ENCODE measurements at places on chromosomes 16 and 17.

DNA sequence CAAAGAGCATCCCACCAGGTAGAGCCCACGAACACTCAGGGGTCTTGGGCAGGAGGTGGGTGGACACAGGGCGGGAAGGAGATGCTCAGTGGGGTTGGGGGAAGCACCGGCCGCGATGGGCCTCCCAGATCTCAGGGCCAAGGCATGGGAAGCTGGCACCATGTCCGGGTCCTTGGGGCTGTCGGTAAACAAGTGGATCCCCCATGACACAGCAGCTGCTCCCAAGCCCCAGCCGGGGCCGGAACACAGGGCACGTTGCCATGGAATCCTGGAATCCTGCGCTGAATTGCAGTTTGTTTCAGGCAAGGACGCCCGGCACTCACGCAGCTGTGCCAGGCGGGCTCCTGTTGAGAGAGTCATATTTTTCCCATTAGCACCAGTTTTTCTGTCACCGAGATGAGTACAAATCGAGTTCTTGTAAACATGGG is 23.0 kb upstream of the CHMP6 start:
- peak; percentile 58 for DNase-seq

DNA sequence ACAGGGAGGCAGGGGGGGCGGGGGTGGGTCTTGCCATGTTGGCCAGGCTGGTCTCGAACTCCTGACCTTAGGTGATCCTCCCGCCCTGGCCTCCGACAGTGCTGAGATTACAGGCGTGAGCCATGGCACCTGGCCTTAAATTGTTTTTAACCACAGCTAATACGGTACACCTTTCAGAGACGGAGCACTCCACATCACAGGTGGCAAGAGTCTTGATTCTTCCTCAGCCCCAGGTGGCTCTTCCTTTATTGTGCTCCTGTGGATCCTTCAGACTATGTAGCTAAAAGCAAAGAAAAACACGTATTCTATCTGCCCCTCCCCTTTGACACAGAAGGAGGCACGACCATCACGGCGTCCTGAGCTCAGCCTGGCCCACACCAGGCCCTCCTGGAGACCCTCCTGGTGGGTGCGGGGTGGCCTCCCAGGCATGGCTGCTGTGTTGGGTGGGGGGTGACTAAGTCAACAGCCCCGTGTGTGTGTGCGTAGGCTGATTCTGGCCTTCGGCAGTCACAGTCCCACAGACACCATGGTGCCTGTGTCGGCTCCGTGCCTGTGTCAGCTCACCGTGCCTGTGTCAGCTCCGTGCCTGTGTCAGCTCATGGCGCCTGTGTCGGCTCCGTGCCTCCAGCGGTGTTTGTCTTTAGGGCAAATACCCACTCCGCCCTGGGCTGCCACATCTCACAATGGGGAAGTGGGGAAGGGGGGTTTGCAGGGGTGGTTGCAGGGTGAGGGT is 10.8 kb upstream of the SECTM1 start:
- DNase-seq, result no peak

DNA sequence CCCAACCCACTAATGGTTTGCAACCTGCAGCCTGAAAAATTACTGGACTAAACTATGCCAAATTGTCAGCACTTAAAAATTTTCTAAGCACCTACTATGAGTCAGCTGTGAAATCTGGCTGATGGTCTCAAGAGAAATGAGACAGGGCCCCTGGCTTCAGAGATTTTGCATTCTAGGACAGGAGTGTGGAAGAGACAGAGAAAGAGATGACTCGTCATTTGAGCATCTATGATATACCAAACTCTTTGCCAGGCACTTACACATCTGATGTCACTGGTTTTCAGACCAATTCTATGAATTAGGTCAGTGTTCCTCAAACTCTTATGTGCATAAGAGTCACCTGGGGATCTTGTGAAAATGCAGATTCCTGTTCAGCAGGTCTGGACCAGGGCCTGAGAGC is 44.4 kb downstream of the CLEC19A start:
- peak; percentile 50 for DNase-seq

GRCh38 chr16:19389246-19389645 is 28.4 kb upstream of the TMC5 start:
- DNase-seq, result no peak

DNA sequence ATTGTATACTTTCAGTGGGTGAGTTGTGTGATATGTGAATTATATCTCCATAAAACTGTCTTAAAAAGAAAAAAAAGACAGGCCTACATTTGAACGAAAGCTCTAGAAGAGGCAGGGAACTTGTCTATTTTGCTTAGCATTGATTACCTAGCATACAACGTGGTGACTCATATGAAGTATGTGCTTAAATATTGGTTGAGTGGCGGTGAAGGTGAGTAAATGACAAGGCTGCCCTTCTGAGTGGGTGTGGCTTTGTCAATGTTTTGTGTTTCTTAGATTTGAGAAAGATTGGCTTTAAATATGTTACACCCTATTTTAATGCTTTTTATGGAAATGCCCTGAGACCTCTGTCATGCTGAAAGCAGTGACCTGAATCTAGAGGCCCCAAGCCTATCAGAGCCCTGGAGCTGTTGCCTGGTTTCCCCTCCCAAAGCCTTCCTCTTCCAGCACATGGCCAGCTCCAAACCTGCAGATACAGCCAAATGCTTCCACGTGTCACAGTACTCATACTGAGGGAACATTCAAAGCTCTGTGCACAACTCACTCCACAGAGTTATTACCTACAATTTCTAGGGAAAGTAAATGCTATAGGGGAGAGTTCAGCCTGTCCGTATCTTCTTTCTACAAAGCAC is 260.0 kb downstream of the PHKB start:
- DNase-seq, result no peak

GRCh38 chr17:82907797-82908542 is 68.1 kb upstream of the ZNF750 start:
- no peak for DNase-seq

- no peak for DNase-seq
Observed at GRCh38 chr16:15457958-15458357, 23.6 kb downstream of the BMERB1 start.

DNA sequence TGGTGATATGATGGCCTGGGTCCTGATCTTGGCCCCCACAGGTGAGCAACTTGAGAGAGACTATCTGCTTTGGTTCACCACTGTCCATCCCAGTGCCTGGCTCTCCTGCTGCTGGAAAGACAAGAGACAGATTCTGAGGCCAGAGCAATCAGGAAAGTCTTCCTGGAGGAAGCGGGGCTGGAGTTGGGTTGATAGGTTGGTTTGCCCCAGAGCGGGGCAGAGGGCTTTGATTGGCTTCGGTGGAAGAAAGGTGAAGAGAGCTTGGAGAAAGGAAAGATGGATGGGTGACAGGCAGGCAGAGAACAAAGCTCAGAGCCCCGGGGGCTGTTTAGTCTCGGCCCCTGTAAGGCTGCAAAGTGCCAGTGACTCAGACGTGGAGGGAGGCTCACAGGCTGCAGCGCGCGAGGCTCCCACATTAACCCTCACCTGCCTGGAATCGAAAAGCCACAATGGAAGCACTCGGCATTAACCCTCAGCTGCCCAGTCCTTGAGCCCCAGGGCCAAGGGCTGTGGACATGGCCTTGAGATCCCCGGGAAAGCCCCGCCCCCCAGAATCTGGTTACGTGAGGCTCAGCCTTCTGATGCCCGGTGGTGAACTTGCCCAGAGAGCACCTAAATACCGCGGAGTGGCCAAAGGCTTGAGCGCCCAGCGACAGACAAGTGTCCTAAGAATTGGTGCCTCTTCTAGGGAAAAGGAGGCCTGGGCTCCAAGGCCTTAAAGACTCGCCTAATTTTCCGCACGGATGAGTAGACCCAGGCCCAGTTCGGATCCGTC is 996 bp upstream of the CPNE2 start:
- DNase-seq, result peak; percentile 62

- peak; percentile 42 for DNase-seq
Observed at GRCh38 chr16:87178177-87178863, 138.9 kb downstream of the C16orf95 start.

- DNase-seq, result no peak
Observed at GRCh38 chr17:43031666-43032065, 6.6 kb downstream of the RND2 start.

- DNase-seq, result no peak
Observed at GRCh38 chr16:20301840-20302239, 25.5 kb downstream of the GP2 start.

- peak; percentile 7 for DNase-seq
Observed at GRCh38 chr16:66001432-66001831, 365.1 kb upstream of the CDH5 start.

GRCh38 chr16:50999181-50999580 is 151.9 kb downstream of the SALL1 start:
- DNase-seq, result no peak

- DNase-seq, result peak; percentile 65
Observed at GRCh38 chr16:17334096-17334495, 136.7 kb downstream of the XYLT1 start.

All from fibroblast of skin of back (primary cell).